ENCODE measurements at places on chromosomes 3 and 15.
A peak's percentile ranks its signal among the peaks of the same experiment; 100 is the strongest.

- no peak for DNase-seq
Observed at GRCh38 chr3:157913741-157914150, 192.5 kb downstream of the SHOX2 start.

- no peak for DNase-seq
Observed at GRCh38 chr15:20344601-20345400, 196.8 kb downstream of the GOLGA6L6 start.

DNA sequence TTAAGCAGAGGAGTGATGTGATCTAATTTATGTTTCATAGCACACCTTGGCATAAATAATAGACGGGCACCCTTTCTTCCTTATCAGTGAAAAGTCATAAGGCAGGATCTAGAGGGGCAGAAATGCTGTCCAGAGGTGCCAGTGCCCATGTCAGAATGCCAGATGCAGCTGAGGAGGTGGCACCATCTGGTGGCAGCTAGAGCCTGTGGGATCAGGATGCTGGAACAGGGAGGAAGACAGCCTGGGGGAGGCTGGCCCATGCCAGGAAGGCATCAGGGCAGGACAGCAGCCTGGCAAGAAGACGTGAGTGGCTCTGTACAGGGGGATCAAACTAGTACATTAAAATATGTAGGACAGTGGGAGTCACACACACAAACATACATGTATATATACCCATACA is 16.5 kb downstream of the MYH15 start:
- no peak for DNase-seq

- DNase-seq = no peak
Observed at GRCh38 chr15:37101980-37102304, 1.6 kb upstream of the MEIS2 start.

DNA sequence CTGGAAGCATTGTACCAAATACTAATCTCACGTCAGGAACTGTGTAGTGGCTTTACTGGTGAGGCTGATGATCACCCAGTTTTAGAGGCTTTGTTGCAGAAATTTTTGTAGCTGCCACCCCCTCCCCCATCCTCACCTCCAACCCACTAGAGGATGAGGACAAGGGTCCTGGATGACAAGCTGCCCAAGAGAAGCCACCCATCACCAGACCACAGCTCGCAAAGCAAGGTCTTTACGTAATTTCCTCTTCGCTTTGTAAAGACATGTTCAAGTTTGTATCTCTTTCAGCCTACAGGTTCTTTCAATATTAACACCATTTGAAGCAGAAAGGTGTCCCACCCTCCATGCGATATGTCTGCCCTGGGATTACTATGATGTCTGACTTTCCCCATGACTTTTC is 74.2 kb downstream of the LDHAL6B start:
- DNase-seq = no peak

DNA sequence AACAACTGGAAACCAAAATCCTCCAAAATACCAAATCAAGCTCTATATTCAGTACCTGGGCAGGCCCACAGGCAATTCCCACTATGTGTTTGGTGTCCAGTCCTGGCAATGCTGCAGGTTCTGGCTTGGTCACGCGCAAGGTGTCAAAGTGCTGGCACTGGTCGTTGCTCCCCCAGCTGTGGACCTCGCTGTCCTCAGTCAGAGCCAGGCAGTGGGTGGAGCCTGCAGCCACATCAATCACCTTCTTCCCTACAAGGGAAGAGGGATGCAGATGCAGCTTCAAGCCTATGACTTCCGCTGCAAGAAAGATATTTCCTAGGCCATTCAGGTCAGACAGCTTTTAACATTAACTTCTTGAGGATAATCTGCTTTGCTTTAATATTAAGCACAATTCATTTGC is 61.3 kb downstream of the HERC2 start:
- no peak for DNase-seq

DNA sequence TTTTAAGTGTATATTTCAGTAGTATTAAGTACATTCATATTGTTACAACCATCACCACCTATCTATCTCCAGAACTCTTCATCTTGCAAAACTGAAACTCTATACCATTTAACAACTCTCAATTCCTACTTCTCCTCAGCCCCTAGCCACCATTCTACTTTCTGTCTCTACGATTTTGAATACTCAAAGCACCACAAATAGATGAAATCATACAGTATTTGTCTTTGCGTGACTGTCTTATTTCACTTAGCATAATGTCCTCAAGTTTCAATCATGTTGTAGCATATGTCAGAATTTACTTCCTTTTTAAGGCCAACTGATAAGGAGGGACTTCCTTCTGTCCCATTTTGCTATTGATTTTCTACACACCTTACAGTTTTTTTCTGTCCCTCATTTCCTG is 593.3 kb downstream of the FHIT start:
- no peak for DNase-seq

GRCh38 chr3:10945683-10946287 is 46.8 kb upstream of the SLC6A1 start:
- DNase-seq = peak; percentile 29

DNA sequence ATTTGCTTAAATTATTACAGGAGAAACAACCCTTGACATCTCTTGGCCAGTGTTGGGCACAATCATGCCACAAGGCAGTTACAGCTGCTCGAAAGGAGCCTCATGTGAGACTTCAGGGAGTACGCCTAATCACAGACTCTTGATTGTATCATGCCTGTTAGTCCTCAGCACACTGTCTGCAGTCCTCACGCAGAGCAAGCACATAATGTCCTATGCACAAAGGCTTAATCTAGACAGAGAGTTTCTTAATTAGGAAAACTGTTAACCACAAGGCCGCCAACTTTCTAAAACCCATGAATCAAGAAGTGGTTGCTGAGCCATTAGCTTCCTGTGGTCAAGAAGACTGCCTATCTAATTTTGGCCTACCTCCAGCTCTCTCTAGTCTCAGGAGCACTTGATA is 172.0 kb downstream of the UNC13C start:
- no peak for DNase-seq

GRCh38 chr3:183309276-183309675 is 56.2 kb downstream of the B3GNT5 start:
- DNase-seq = no peak

GRCh38 chr15:97653896-97654295 is 306.6 kb upstream of the ARRDC4 start:
- DNase-seq = no peak

DNA sequence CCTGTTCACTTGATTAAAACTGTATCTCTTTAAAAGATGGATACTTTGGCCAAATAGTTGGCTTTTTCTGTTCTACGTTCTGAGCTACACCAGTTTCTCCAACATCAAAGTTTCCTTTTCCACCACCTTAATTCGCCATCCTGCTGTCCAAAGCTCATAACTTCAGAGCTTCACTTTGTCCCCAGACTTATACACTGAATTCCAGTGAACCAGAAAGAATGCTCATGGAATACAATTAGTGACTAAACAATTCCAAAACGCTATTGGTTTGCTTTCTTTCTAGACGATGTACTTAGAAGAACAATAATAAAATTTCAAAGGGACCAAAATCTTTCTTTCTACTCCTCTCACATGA is 23.2 kb downstream of the GPR15 start:
- DNase-seq = no peak

GRCh38 chr15:49187549-49188245 is 17.6 kb downstream of the GALK2 start:
- no peak for DNase-seq

- DNase-seq = no peak
Observed at GRCh38 chr3:65788461-65788860, 250.3 kb downstream of the MAGI1 start.

DNA sequence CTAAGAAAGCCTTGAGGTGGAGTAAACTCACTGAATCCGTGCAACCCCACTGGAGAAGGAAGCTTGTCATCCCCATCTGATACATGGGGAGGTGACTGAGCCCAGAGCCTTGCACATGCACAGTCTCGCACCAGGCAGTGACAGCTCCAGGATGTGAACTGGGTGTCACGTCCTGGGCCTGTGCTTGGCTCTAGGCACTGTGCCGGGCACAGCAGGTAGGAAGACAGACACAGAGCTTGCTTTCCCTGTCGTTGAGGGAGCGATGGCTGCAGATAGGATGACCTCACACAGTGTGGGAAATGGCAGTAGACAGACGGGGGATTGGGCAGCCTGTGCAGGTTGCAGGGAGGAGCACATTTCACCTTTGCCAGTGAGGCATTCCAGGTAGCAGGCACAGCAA is 12.2 kb upstream of the ATP2B2 start:
- no peak for DNase-seq

DNA sequence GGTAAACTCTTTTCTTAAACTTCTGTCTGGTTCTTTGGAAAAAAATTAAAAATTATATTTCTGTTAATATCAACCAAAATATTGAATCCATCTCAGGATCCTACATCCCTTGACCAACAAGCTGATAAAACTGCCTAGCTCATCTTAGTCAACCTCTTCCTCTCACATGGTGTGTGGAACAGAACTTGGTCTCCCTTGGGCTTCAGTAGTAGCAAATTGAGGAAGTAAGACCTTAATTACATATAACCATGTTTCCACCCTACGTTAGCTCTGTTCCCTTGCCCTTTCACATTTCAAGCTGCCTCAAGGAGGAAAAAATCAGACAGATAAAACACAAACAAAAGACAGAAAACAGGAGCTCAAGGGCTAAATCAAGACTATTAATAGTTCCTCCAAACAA is 116.4 kb downstream of the GREM1 start:
- no peak for DNase-seq

DNA sequence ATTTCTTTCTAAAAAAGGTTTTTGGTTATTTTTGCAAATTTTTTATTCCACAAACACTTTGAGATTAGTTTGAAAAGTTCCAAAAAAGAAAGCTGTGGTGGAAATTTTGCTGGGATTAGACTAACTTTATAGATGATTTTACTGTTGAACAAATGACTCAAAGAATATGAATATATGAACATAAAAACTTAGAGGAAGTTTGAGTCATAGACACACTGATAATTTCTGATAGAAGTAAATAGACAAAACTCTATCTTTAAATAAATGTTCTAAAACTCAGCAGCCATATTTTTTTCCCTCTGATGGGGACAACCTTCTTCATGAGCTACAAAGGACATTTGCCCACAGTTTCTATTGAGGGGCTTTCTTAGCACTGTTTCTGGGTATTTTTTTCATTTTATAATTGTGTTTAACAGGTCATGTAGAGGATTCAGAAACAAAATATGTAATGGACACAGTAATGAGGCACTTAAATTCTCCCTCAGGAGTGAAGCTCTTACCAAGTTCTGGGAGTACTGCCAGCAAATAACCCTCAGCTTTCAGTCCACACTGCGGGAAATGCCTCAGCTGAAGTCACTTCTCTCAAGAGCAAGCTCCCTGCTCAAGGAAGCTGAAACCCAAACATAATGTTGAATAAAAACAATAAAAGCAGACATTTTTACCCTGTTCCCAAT is 157.6 kb downstream of the NFKBIZ start:
- DNase-seq = no peak

GRCh38 chr3:120796976-120797375 is 54.4 kb downstream of the GTF2E1 start:
- DNase-seq = no peak

DNA sequence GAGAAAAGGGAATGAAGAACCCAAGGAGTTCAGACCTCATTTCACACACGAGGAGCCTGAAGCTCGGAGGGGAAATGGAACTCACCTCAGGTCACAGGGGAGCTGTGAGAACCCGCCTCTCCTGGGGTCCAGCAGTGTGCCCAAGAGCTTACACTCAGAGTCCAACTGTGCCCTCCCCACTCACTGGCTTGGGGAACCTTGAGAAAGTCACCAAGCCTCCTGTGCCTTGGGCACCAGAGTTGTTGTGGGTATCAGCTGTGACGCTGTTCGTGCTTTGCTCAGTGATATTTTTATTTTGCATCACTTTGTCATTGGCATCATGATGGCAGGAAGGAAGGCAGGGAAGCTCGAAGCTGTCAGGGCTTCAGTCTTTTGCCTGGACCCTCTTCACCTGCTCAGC is 83.4 kb downstream of the TLE3 start:
- DNase-seq = no peak

- DNase-seq = no peak
Observed at GRCh38 chr15:66815318-66815717, 113.3 kb downstream of the SMAD6 start.

- DNase-seq = no peak
Observed at GRCh38 chr15:78178064-78178463, 28.9 kb downstream of the IDH3A start.

- DNase-seq = no peak
Observed at GRCh38 chr3:140055092-140055791, 120.3 kb downstream of the CLSTN2 start.

- DNase-seq = no peak
Observed at GRCh38 chr3:122497425-122497824, 17.3 kb downstream of the KPNA1 start.

GRCh38 chr15:41894791-41895463 is 1.1 kb upstream of the SPTBN5 start:
- DNase-seq = peak; percentile 47

- no peak for DNase-seq
Observed at GRCh38 chr3:190810957-190811356, 51.5 kb downstream of the GMNC start.

DNA sequence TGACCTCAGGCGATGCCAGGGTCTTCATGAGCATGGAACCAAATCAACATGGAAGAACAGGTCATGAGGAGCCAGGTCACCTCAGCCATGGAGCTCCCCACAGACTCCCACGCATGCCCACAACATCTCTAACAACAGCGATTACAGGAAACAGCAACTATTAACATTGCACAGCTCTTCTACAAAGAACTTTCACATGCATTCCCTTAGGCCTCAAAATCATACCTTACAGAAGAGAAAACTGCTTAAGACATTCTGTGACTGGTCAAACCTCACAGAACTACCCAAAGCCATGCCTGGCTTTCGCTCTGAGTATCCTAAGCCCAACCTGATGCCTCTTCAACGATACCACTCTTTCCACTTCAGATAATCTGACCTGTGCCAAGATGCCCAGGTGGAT is 117.8 kb downstream of the OXNAD1 start:
- DNase-seq = no peak

GRCh38 chr3:121175083-121175482 is 267.1 kb downstream of the STXBP5L start:
- DNase-seq = no peak

GRCh38 chr15:85689729-85690128 is 105.0 kb downstream of the KLHL25 start:
- DNase-seq = no peak

- no peak for DNase-seq
Observed at GRCh38 chr15:49382394-49382793, 40.6 kb upstream of the FGF7 start.

- DNase-seq = no peak
Observed at GRCh38 chr15:60957111-60957510, 272.0 kb downstream of the RORA start.
